ENCODE measurements at places on chromosomes 7 and 10.

DNA sequence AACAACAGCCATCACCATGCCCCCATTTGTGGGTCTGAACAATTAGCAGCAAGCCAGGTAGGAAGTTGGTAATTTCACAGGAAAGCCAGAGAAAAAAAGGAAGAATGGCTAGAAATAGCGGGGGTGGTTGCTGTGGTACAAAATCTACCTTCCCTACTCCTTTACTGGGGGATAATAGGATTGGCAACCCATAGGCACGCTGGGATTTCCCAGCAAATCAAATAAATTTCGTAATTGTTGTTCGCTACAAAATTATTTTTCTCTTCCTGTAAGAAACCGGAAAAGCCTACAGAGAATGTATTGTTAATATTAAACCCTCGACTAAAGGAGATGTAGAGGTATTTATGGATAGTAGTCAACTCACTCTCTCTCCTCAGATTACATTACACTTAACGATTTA is 123.9 kb downstream of the DOCK4 start:
- no peak for DNase-seq

DNA sequence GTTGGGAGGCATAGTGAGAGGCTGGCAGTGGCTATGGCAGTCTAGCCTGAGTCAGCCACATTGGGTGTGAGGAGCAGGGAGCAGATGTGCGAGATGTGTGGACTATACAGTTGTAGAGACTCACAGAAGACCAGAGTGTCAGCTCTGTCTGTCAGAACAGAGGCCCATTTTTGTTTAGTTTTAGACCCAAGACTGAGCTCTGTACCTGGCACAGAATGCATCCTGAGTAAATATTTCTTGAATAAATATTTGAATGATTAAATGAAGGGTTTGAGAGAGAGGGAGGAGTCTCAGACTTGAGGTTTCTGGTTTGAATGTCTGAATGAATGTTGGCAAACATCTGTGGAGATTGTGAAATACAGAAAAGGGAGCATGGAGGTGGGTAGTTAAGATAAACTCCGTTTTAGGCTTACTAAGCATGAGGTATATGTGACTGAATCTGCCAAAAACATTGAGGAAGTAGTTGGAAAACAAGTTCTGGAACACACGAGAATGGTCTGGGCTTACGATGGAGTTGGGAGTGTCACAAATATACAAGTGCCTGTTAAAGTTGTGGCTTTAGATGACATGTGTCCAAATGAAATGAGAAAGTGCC is 3.6 kb downstream of the SEC23IP start:
- DNase-seq, result peak; percentile 83

GRCh38 chr7:15457990-15458955 is 103.5 kb downstream of the AGMO start:
- DNase-seq, result peak; percentile 16

DNA sequence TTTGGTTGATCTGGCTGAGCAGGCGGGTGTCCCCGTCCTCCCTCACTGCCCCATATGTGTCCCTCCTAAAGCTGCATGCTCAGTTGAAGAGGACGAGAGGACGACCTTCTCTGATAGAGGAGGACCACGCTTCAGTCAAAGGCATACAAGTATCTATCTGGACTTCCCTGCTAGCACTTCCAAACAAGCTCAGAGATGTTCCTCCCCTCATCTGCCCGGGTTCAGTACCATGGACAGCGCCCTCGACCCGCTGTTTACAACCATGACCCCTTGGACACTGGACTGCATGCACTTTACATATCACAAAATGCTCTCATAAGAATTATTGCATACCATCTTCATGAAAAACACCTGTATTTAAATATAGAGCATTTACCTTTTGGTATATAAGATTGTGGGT is 26.9 kb upstream of the TRIM56 start:
- peak; percentile 69 for DNase-seq

DNA sequence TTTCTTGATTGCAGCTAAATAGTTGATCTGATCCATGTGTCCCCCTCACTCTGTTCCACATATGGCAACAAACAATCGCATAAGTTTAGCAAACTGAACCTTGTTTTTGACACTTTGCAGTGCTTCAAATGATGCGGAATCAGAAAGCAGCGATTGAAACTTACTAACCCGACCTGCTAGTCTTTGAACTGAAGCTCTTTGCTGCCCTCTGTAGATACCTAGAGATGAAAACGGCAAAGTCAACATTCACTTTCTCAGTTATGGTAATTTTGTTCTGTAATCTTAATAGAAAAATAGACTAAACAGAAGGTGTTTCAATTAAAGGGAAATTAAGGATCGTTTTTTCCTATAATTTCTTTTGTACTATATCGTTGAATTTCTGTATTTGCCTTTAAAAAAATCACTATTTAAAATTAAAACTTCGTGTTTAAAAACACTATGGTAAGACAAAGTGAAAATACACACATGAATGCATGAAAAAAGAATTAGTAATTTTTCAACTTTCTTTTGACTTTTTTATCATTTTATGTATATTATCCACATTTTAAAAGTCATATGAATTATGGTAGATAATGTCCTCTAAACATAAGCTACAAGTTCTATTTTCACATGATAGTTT is 276.5 kb downstream of the MAGI2 start:
- DNase-seq, result peak; percentile 82

- DNase-seq, result no peak
Measured at GRCh38 chr10:6139470-6139869, 50.6 kb downstream of the RBM17 start.

- DNase-seq, result no peak
Measured at GRCh38 chr10:44552726-44553125, 167.8 kb upstream of the CXCL12 start.

- DNase-seq, result no peak
Measured at GRCh38 chr10:69453795-69454194, 2.5 kb downstream of the TSPAN15 start.

DNA sequence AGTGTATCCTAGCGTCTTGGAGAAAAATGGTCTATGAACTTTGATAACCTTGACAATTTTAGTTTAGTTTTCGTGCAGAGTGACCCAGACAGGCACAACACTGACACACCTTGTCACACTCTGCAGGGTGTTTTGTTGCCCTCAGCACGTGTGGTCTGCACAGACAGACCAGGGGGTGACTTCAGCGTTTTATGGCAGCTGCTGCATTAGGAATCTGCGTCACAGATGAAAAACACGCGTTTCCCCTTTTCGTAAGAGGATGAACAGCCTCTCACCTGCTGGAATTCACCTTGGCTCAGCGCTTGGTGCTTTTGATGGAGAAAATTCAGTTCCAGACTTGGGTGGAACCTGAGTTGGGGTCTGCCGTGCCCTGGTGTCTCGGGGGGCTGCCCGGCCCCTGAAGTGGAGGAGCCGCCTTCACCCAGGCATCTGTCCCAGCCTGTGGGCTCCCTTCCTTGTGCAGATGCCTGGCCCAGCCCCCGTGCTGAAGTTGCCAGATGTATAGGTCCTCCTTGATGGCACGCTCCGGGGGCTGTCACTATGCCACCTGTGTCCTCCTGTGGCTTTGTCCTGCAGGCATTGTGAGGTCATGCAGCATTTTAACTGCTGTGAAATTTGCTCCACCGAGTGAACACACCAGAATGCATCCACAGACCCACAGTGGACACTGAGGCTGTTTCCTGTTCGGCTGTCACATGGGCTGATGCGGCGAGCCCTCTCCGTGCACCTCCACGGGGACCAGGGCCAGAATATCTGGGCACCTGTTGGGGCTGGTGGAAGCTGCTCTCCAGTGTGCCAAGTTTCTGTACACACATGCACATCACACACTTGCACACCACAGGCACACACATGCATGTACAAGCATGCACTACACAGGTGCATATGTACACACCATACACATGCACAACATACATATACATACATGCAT is 18.3 kb downstream of the INPP5A start:
- DNase-seq, result no peak

GRCh38 chr7:17298840-17299482 is 509 bp downstream of the AHR start:
- peak; percentile 68 for DNase-seq
